ENCODE measurements at places on chromosomes 7 and 10.
A peak's percentile ranks its signal among the peaks of the same experiment; 100 is the strongest.

GRCh38 chr7:6640246-6640721 is 3.2 kb downstream of the ZNF316 start:
- DNase-seq: no peak

DNA sequence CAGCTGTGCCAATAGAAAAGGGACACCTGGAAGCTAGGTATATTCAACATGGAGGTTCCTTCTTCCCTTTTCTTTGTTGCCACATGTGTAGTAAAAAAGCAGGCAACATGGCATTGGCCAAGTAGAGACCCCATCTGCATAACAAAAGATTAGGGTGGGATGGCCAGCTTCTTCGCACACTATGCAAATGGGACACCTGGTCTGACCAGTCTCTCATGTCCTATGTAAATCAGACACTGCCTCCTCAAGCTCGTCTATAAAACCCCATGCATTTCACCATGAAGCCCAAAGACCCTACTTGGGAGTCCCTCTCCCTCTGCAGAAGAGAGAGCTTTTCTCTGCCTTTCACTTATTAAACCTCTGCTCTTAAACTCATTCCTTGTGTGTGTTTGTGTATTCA is 53.9 kb downstream of the MYL10 start:
- no peak for DNase-seq

DNA sequence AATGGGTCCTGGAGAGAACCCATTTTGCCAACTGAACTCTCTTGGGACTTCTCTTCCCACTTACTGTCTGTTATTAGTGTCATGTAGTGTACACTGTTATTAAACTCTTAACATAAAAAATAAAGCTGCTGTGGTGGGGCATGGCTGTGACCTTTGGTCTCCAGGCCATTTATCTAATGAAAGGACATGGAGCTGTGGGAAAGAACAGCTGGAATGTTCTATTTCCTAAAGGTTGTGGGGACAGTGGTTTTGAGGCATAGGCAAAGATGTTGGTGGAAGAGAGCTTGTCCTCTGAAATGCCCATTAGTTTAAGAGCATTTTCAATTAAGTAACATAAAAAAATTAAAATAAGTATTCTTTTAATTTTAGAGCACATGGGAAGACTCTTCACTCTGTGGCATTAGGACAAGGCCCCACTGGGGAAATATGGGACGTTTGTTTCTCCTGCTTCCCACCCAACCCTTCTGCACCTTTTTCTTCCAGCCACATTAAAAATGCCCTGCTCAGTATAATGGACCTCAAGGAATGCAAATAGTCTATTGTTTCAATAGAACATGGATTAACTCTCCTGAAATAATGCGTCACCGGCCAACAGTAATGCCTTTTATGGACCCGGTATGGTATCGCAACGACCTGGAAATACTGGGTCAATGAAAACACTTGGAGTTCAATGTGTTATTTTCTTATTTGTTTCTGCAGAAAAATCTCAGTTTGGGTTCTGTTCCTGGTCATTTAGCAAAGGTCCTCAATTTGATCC is 149.6 kb downstream of the BUB3 start:
- no peak for DNase-seq

DNA sequence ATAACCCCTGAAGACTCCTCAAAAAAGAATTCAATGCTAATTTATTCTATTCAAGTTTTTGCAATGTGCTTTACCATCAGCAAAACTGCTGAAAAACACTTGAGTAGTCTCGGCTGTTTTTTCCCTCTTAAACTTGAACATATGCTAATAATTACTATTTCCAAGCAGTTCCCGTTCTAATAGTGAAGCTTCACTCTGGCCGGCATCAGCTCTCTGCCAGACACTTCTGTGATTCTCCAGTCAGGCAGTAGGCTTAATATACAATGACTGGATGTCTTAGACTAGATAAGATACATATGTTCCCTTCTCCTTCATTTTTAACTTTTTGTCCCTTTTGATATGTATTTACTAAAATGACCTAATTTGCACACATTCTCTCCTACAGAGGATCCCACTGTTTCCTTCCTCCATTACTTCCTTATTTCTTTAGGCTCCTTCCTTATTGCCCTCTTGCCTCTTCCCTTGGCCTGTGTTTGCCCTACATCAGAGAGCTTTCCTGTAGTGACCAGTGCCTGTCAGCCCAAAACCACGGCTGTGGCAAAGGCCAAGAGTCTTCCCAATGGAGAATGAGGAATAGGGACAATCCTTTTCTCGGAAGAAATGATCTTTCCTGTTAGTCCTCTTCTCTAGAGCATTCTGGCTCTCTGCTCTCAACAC is 23.5 kb downstream of the HEPACAM2 start:
- DNase-seq: no peak

DNA sequence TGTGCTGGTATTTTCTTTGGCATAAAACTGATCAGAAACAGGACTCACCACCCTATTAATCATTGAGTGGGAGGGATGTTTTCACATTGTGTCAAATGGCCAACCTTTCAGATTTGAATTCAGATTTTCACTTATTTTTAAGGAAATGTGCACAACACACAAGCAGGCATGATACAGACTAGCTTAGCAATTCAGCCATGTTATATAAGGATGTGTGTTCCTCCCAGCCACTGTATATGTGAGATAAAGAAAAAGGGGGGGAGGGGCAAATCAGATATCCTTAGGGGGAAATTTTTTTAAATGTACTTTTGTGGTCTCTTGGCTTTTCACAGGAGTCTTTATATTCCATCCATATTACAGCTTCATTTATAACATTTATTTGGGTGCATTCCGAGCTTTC is 3.1 kb downstream of the GAD2 start:
- DNase-seq: no peak

GRCh38 chr10:42782446-42783180 is at the start of gene BMS1:
TSS of gene BMS1 (plus strand) at chr10:42782795. CDS start at chr10:42784395, 1,600 bp downstream.
- peak; percentile 59 for DNase-seq

DNA sequence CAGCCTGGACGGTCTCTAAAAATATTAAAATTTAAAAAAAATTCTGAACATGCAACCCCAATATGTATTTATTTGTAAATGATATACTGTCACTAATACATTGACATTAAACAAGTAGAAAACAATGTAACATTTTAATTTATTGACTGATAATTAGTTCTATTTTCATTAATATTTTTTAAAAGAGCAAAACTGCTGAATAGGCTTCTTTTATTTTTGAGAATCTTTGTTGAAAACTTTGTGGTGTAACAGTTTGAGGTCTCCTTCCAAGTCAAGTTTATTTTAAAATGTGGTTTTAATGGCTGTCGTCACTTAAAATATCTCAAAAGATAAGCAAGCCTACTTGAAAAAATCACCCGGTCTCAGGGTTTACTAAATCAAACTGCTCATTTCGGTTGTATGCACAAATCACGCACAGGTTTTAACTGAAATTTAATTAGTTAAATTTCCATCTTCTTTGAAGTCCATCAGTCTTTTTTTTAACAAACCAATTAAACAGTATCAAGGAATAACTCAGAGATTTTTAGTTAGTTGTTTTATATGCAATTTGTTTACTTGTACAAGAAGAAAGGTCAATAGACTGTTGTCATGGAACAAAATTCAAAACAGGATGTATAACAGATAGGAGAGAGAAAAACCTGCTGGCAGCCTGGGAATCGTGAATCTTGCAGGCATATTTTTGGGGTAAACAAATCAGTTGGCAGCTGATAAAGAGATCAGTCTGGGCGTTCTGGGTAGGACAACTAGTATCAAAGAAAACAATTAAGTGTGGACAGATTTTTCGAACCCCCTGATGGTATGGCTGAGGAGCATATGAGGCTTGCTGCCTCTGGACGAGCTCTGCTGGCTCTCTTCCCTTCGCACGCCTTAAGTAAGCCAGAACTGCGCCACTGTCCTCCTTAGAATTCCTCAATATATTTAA is 9.7 kb upstream of the EDRF1 start:
- DNase-seq: no peak

DNA sequence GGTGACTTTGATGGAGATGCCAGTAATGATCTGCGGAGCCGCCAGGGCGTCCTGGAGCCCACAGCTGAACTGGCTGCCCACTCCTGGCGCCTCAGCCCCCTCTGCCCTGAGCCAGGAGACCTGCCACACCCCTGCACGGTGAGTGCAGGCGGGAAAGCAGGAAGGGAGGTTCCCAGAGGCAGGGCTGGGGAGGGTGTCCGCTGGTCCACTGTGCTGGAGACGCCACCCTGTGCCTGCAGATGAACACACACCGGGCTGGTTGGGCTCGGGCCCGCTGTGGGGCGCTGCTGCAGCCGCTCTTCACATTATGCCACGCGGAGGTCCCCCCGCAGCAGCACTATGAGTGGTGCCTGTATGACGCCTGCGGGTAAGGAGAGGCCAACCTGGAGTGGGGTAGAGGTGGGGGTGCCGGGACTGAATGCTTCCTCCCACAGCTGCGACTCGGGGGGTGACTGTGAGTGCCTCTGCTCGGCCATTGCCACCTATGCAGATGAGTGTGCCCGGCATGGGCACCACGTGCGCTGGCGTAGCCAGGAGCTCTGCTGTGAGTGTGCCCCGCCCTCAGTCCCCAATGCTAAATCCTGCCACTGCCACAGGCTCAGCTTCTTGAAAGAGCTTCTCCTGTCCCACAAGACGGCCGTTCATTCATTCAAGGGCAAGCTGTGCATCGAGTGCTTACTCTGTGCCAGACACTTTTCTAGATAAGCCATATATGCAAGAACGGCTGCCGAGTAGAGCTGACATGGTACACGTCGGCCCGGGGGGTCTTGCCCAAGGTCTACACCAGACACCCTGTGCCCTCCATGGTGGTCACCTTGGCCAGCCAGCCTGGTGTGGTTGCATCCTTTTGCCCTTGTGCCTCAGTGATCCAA is 14.3 kb upstream of the ZNF467 start:
- DNase-seq: no peak

DNA sequence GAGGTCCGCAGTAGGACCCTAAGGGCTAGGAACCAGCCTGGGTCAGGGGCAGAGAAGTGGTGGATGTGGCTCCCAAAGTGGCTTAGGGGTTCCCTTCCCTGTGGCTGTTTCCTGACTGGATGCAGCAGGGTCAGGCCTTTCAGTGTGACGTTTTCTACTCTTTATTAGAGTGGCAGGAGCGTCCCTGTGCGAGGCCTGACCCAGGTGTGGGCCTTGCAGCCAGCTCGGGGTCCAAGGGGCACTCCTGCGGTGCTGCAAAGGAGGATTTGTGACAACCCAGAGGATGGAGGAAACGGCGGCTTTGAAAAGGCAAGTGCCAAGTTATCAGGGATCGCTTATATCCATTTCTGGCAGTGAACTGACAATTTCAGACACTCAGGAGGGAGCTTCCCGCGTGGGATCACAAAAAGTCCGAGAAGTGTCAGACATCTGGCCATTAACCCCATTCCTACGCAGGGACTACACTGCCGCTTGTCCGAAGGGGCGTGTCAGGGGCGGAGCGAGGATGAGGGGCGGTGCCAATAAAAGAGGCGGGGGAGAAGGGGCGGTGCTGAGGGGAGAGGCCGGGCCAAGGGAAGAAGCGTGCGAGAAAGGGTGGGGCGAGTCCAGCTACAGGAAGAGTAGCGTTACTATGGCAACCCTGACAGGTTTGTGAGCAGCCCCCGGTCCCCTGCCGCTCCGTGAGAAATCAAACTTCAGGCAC is 98.8 kb upstream of the ZNF722 start:
- DNase-seq: no peak

GRCh38 chr10:21520949-21521348 is 4.5 kb downstream of the SKIDA1 start:
- DNase-seq: no peak

GRCh38 chr10:11057994-11058393 is 40.3 kb downstream of the CELF2 start:
- no peak for DNase-seq

GRCh38 chr7:142811154-142811737 is 40.5 kb downstream of the PRSS2 start:
- DNase-seq: no peak

All from SIG-M5 (cell line).